Stimulated activated CD8-positive, alpha-beta memory T cell treated with anti-CD3 and anti-CD28 coated beads, Interleukin-4, amount 100 ng/mL, for 4 hours (primary cell): ENCODE measurements at places on chromosomes 4 and X.

DNA sequence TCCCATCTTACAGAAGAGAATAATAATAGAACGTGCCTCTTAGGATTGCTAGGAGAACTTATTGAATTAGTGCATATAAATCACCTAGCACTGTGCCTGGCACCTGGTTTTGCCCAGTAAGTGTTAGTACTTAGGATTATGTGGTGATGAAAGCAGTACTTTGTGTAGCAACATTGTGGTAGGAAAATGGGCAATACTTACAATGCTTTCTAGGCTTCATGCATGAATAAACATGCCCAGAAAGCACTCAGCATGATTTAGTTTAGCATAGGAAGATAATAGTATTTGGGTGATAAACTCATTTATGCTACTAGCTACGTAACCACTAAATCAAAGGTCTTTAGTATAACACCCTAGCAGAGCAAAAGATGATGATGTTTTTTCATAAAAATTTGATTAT lies 105.6 kb downstream of the NEUROG2 start:
- DNase-seq, result no peak

DNA sequence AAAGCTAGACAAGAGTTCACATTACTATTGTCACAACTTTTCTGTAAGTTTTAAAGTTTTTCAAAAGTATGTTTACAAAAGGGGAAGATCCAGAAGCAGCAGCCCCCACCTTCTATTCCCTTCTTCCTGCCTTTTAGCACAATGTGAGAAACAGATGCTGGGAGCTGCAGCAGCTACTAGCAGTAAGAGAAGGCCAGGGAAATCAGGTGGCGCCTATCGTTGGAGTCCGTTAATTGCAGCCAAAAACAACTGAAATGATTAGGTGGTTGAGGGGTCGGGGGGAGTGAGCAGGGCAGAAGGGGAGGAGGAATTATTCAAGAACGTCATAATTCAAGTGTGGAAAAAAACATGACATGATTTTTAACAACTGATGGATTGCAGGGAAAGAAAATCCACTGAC lies 27.4 kb downstream of the FRYL start:
- no peak for DNase-seq

DNA sequence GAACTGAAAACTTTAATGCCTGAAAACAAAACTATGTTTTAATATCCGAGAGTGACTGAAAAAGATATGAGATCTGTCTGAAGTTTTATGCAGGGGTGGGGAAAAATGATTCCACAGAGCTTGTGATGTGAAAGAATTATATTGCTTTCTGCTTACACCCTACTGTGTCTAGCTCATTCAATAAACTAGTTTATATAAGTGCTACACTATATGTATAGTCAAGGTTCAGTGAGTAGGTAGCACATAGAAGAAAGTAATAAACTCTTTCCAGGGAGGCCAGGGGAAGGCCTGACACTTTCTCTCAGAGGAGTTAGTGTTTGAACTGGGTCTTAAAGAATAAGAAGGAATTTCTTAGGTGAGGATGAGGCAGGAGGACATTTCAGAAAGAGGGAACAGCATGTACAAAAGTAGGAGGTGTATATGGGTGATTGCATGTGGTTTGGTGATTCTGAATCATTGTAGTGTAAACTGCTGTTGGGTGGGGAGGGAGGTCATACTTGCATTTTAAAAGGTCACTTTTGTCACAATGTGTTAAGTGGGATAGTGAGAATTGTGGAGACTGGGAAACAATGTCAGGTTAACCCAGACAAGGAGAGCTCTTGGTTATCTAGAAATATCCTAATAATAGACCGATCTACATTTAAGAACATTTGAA lies 25.1 kb upstream of the TEX13D start:
- DNase-seq, result no peak

- DNase-seq, result no peak
Observed at GRCh38 chr4:161664740-161665139, 499.1 kb downstream of the FSTL5 start.

DNA sequence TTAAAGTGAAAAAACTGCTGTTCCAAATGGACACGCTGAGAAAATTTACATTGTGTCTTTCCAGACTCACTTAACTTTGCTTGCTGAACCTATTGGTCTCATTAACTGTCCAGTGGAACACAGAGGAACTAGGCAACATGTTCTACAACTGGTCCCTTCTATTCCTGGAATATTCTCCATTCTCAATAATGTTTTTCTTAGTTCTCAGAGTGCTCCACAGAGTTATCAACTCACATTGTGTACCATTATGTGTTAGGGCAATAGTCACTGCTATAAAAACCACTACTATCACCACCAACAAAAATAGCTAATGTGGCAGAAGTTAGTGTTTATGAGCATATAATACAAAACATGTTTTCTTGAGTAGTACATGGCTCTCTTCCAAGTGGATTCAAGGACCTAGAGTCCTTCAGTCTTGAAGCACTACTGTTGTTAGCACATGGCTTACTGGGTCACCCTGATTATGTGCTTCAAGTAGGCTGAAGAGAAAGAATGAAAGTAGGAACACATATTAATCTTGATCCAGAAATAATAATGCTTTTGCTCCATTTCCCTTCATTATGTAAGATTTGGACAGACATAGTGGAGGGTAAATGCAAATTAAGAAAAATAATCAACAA lies 865.3 kb upstream of the HS3ST1 start:
- DNase-seq, result no peak

- DNase-seq, result no peak
Observed at GRCh38 chr4:94669672-94670664, 87.8 kb upstream of the BMPR1B start.

DNA sequence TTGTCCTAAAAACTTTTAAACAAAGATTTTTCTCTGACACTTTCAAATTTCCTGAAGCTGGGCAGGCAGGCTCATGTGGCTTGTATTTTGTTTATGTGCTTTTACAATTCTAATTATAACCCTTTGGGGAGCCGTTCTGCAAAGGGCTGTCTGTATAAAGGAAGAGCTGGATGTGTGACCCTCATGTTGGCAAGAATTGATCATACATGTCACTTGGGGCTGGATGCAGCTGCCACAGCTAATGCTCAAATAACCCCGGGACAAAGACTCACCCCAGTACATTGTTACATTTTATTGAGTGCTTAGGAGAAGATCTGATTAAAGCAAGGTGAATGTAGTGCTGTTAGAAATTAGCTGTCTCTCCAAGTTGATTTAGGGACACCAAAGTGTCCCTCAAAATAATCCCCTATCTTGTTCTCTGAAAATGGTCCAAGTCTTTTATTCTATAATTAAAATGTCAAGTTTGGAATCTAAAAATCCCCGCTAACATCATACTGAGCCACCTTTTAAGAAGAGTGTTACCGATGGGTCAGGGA lies 13.0 kb upstream of the DAPP1 start:
- DNase-seq, result no peak

DNA sequence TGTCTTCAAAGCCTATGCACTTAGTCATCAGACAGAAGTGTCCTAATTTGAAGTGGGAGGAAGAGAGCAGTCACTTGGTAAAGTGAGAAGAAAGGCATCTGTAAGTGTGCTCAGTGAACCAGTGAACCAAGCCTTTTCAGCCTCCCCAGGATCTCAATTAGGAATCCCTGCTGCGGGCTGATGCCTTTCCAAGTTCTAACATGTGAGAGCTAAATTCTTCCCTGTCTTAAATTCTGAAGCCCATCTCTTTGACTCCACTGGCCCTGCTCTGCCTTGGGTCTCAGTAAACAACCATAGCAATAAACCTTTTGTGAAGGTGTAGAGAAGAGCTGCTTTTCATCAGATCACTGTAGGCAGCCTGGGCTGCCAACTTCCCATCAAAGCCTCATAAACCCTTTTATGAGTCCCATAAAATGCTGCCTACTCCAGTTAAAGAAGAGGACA lies 701.2 kb upstream of the LCORL start:
- DNase-seq, result no peak

DNA sequence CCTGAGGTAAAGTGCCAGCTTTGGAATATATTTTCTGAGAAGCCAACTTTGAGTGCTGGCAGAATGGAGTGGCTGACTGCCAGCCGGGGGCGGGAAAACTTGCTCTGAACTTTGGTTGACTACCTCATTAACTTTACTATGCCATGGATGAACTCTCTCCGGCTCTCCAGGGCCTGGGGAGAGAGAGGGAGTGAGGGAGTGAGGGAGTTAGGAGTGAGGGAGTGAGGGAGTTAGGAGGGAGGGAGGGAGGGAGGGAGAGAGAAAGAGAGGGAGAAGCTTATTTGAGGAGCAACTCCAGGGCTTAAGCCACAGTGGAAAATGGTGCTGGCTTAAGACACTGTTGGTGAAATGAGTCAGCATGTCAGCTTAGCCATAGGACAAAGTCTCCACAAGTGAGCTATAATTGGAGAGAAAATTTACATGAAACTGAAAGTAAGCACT lies 280.9 kb upstream of the RPS6KA3 start:
- DNase-seq, result no peak

DNA sequence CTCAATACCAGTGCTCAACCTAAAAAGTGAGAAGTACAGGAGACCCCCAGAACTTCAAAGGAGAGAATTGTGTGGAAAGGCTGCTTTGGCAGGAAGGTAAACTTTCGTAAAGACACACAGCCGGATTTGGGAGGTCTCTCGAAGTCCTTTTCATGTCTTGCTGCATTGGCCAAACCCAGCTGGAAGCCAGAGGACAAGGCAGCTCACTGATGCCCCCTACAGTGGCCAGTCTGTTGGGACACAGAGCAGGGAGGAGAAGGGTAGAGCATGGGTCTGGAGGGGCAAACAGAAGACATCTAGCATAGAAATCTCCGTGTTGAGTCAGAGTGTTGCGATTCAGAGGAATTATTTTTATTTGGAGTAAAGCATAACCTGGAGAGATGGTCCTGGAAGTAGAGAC lies 198.9 kb downstream of the ANK2 start:
- no peak for DNase-seq

DNA sequence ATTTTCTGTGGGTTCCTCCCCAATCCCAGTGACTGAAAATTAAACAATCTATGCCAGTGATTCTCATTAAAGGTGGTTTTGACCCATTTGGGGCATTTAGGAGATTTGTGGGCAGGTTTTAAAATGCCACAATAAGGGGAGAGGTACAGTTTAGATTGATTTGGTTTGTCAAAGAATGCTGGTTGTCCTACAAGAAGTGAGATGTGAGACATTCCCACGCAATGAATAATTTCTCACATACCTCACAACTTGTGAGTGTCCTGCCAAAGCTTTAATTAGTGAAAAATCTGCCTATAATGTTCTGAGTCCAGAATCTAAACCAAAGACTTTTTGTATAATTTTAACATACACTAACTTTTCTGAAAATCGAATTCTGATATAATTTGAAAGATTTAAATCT lies 199.4 kb downstream of the MAPK10 start:
- DNase-seq, result no peak

GRCh38 chr4:144355811-144356757 lies 215.6 kb upstream of the GYPA start:
- no peak for DNase-seq

DNA sequence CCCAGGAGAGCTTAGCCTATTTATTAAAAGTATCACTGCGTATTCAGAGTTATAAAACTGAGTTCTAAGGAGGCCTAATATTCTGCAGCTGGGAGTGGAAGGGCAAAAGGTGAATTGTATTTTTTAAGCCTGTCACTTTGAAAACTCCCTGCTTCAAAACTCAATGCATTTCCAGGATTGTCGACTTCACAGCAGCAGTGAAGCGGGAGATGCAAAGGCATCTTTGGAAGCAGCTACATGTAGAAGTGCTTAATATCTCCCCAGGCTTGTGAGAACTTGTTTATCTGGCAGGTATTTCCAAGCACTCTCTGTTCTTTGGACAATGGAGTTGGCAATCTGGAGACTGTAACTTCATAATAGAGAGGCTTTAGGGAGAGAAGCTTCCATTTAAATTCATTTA lies 717.5 kb upstream of the SLIT2 start:
- DNase-seq, result no peak

DNA sequence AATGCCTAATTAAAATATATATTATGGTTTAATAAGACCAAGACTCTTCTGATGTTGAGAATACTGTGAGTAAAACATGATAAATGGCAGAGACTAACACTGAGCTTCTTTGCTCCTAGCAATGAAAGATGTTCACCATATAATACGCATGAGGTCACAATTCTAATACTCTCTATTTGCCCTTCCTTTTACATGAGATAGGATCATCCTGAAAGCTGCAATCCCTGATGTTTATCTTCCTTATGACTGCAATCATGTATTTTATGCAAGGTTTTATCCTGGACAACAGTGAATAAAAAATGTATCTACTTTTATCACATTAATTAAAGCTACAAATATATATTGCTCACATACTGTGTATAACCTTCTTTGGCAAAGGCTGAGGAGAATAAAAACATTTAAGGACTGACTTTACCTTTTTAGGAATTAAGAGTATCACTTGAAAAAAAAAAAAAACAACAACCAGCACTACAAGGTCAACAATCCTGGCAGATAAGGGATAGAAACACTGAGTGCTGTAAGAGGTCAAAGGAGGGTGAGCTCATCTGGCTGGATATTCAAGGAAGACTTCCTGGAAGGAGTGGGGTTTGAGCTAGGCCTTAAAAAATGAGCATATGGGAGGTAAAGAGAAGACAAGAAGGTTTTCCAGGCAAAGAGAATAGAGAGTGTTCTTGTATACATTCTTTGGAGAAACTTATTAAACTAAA lies 99.9 kb downstream of the AREG start:
- no peak for DNase-seq

DNA sequence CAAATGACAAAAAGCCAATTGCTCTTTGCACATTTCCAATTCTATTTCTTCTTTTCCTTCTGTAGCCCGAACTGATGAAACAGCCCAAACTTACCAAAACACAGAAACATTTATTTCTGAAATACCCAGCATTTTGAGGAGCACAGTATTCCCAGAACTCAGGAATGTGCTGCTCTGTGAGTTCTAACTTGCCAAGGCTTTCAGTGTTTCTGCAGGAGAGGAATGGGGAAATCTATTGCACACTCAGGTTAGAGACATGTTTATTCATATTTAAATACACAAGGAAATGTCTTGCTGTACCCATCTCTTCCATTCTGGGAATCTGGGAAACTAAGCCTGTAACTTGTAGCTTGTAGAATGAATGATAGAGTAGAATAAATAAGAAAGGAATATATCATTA lies 10.7 kb downstream of the TMPRSS11D start:
- DNase-seq, result no peak

DNA sequence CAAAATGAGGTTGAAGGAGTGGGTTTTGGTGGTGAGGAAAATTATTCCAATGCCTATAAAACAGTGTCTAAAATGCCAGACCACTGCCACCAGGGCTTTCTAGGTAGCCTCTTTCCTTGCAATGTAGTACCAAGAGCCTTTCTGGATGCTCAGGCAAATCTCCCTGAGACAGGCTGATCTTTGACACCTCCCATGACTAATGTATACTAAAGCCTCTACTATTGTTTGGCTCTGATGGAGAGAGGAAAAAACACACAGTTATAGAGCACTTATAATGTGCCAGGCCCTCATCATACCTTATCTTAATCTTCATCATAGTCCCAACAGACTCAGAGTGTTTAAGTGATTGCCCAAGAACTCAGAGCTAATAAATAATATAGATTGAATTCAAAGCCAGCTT lies 5.8 kb downstream of the MTMR8 start:
- DNase-seq, result no peak
